Posterior cingulate gyrus (tissue), 11 donors: ENCODE measurements at places on chromosomes 5 and 9.
A peak's percentile ranks its signal among the peaks of the same experiment; 100 is the strongest.

DNA sequence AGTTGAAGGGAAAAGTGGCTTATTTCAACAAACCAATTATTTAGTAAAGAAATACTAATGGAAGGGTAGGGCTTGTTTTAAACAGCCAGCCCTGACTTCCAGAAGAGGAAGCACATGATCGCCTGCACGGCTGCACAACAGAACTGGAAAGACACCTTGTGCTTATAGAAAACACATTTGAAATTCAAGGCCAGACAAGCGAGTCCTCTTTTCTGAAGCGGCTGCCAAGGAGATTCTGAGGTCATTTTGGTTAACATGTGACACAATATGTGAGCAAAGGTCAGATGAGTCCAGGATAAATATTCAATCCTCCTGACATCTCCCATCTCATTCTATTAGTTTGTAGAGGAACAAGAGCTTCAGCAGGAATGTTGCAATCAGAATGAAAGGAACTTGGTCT is 461.4 kb upstream of the ST8SIA4 start:
- DNase-seq = no peak

DNA sequence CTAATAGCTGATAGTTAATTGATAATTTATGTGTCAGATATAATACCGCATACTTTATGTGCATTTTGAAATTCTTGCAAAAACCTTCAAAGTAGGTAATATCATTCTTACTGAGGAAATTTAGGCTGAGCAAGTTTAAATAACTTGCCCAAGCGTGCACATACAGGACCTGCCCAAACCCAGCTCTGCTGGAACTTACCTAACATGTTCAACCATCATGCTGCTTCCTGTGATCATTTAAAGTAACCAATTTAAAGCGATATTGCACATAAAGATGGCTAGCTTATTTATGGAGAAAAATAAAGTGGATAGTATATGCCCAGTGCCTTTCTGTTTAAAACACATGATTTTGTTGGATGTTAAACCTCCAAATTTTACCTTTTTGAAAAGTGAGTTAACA is 4.3 kb downstream of the FAM174A start:
- no peak for DNase-seq

- DNase-seq = no peak
Observed at GRCh38 chr5:130206686-130207085, 302.4 kb downstream of the CHSY3 start.

GRCh38 chr5:6752236-6752635 is 39.0 kb downstream of the TENT4A start:
- DNase-seq = no peak

DNA sequence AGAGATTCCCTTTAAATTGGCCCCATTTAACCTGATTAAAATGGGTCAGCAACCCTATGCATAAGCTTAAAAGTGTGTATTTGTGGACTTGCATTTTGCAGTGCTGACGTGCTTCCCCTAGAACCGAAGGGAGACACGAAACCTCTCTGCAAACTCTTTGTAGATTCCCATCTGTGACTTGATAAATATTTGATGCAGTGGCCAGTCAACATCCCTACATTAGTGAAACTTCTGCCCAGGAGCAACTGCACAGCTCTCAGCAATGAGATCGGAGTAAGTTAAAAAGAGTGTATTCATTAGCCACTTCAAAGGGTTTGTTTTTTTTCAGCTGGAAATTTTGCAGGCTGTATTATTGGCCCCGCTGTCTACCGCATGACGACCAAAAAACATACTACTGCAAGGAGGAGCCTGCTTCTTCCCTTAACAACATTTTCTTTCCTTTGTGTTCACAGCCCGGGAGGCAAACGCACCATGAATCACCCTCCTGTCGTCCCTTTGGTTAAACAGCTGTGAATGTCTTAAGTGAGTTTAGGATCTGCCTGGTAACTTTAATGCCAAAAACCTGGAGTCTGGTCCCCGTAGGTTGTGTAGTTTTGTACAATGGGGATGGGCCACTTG is 38.0 kb upstream of the TCERG1 start:
- DNase-seq = no peak

DNA sequence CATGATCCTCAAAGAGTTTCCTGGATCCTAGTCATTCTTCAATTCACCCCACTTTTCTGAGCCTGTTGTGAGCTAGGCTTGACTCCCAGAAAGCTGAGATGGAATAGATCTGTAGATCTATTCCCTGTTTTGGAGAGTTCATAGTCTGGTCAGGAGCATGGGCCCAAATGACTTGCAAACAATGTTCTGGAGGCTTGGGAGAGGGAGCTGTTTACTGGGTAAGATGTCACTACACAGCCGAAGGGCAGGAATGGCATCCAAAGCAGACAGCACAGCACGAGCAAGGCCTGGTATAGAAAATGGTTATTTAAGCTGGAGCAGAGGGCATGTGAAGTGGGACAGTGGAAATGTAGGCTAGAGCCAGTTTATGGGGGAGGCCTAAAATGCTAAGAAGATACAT is 152.5 kb upstream of the ALDH1B1 start:
- no peak for DNase-seq

DNA sequence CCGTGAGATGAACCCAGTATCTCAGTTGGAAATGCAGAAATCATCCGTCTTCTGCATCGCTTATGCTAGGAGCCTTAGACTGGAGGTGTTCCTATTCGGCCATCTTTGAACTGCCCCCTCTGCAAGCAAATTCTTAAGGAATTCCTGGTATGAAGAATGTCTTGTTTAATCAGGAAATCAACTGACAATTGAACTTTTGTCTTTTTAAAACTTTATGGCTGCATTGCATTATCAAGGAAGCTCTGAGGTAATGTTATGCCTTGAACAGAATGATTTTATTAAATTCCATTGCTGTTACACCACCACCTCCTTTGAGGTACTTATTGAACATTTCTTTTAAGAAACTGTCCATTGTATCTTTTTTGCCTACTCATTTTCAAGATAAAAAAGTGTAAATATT is 1915.7 kb upstream of the CDH9 start:
- DNase-seq = no peak

DNA sequence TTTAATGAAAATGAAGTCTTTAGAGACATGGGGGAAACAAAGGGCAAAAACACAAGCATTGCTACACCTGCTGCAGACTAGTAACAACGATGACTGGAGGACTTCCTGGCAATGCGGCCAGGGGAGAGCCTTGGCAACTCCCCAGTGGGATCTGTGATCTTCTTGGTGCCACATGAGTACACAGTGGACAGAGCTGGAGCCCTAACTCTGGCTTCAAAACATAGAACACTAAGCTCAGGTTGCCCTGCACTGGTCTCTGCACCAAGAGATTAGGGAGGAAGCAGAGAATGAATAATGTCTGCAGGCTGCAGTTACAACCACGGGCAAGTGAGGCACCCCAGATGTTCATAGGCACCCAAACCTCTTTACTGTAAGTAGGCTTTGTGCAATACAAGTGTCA is 91.1 kb downstream of the MRPS27 start:
- no peak for DNase-seq

GRCh38 chr9:137452761-137453642 is 6.1 kb downstream of the NSMF start:
- peak; percentile 81 for DNase-seq

- no peak for DNase-seq
Observed at GRCh38 chr9:95207403-95207802, 110.1 kb downstream of the FANCC start.

DNA sequence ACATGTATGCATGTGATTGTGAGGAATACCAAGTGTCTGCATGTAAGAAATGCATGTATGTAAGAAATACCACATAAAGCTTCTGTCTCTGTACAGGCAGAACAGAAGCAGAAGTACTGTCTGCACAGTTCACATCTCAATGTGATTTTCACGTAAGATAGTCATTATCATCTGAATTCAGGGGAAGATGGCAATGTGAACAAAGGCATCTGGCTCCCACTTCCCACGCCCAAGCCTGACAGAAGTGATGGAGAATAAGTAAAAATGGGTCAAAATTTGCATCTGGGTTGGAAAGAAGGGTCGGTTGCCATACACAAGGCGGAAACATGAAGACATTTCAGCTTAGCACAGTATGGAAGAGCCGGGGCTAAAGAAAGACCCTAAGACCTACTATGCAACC is 71.7 kb downstream of the SUSD1 start:
- DNase-seq = no peak

GRCh38 chr9:112093870-112094216 is 81.3 kb downstream of the SUSD1 start:
- DNase-seq = no peak

GRCh38 chr9:81719972-81720371 is 30.6 kb upstream of the TLE1 start:
- no peak for DNase-seq

DNA sequence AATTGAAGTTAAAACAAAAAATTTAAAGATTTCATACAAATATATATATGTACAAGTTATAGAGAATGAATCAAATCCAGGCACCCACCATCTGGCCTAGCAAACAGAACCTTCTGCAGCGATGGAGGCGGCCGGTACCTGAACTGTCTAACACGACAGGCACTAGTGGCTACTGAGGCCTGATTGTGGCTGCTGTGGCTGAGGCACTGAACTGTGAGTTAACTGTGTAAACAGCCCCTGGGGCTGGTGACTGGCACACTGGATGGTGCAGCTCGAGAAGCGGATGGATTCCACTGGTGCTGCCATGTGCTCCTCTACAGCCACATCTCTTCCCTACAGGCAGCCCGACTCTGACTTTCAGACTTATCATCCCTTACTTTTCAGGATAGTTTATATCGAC is 82.4 kb downstream of the RAPGEF1 start:
- DNase-seq = no peak

- peak; percentile 67 for DNase-seq
Observed at GRCh38 chr5:167375125-167375524, 916.3 kb upstream of the WWC1 start.

DNA sequence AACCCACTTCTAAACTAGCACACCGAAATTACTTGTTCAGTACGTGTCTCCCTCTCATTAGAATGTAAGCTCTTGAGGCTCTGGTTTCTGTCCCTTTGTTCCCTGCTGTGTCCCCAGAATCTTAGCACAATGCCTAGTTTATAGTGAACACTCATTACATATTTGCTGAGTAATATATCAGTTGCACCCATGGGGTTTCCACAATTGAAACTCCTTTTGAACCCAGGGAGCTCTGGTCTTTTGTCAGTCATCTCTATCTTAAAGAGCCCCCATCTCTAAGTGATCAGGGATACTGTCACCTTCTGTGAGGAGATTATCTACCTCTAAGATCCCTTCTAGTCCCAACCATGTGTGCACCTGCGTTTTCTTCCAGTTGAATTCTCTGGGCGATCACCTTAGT is 12.8 kb downstream of the CAMK4 start:
- DNase-seq = no peak

- DNase-seq = no peak
Observed at GRCh38 chr5:133760532-133760931, 148.2 kb upstream of the FSTL4 start.

GRCh38 chr9:18046068-18046467 is 427.9 kb upstream of the ADAMTSL1 start:
- DNase-seq = no peak

- DNase-seq = no peak
Observed at GRCh38 chr5:75567710-75568109, 43.5 kb upstream of the ANKDD1B start.

DNA sequence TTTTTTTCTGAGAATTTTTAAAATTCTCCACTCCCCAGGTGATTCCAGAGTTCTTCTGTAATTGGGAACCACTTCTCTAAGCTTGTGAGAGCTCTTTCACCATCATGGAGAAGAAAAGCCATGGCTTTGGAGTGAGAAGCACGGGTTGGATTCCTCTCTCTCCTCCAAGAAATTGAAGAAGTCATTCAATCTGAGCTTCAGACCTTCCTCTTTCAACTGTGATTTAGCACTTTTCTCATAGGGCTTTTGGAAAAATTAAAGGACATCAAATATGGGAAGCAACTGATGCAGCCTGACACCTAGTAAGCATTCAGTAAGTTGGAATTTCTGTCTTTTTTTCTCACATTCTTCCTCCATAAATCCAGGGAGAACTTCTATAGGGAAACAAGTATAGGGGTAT is 580.4 kb upstream of the KLF4 start:
- DNase-seq = no peak

- DNase-seq = no peak
Observed at GRCh38 chr5:158897444-158898160, 202.1 kb downstream of the EBF1 start.

DNA sequence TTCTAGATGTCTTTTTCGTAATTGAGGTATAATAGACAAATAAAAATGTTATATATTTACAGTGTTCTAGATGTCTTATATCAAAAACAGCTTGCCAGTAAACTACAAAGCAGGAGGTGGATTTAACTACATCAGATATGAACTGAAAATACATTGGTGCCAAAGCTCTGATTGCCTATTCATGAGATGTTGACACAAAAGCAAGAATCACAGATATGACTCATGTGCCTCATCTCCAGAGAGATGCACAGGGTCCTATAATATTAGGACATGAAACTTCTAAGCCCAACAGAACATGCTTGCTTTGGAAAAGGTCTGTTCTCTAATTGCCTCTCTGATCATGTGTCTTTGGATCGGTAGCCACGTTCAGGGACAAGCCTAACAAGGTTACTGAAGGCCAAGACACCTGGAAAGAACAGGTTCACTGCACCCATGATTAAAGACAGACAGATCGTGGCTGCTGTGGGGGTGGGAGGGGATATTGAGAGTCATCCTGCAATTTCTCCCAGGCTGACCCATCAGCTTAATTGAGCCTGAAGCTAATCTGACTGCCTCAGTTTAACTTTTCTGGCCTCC is 16.8 kb downstream of the ABCA1 start:
- no peak for DNase-seq

DNA sequence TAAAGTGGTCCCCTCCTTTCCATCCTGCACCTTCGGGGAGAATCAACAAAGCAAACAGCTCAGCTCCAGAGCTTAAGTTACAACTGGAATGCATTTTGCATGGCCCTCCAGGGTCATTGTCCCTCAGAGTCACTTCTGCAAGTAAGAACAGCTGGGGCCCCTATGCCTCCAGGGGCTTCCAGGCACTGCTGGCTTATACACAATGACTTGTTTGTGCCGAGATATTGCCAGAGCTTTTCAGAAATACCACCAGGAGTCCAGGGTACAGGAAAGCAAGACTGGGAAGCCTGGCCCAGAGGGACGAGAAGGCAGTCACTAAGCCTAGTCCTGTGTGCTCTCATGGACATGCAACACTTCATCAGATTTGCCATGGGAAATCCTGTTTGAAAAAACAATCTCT is 11.3 kb downstream of the FRMD3 start:
- DNase-seq = no peak

DNA sequence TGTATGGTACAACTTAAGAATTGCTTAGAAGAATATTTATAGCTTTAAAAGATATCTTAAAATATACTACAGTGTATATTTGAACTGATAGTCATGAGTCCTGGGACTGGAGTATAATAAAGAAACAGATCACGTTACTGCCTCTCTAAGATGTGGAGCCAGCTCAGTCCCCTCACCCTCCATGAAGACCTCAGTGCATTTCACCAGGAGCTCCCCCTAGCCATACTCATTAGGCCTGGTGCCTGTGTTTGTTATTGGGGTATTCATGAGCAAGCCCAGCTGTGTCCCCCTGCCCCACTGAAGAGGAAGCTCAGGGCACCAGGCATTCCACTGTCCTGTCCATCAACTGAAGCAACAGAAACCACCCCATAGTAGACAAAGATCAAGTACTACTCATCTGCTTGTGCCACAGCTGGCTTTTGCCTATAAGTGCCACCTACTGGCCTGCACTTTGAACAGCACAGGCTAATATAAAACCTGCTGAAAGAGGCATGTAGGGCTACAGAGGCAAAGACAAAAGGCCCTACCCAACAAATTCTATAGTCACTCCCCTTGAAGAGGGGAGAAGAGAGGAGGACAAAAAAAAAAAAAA is 850.2 kb upstream of the NUDT12 start:
- no peak for DNase-seq
